ENCODE measurements at places on chromosomes 2 and 18. TPM values are rescaled to one million over a fixed set of nuclear protein-coding genes. Genes with fewer than 3 reads are reported as not detected.

The SERPINB10 gene
- not detected for total RNA-seq

DNA sequence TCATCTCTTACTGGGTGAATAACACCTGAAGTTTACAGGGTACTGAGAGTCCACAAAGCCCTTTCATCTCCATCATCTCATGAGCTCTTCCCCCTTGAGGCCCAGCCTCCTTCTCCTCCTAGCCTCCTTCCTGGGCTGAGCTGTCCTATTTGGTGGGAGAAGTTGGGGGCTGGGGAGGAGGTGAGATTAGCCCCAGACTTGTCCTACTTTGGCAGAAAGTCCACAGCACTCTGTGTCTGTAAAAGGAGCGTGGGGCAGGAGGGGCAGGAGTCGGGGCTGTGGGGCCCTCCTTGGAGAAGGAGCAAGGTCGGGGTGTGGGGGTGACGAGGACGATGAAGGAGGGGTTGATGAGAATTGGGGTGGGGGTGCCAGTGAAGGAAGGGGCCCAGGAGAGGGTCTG is 10.0 kb upstream of the DES start:
- no peak for DNase-seq

GRCh38 chr18:21321711-21322110 is 79.7 kb downstream of the GREB1L start:
- DNase-seq = no peak

DNA sequence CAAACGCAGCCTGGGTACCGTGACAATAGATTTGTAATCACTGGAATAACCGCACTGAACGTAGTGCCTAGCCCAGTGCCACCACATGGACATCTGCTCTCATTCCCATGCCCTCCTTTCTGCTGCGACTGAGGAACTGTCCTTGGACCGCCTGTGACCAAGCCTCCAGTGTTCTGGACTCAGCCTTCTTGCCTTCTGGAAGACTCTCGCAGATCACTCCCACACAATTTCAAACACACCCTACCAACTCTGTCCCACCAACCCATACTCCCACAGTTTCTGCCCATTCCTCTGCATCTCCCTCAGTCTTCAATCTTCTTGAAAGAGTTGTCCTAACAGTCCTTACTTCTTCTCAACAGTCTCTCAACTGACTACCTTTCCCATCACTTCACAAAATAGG is 2.1 kb downstream of the RNF149 start:
- no peak for DNase-seq

The LHCGR gene
- total RNA-seq = not detected

- no peak for DNase-seq
These were observed 41.3 kb upstream of the ZNF532 start for GRCh38 chr18:58823412-58823811.

- no peak for DNase-seq
These were observed 26.1 kb downstream of the KIF5C start for GRCh38 chr2:148901142-148901541.

The TNFAIP6 gene
- total RNA-seq = not detected

GRCh38 chr2:42337356-42337820 is 23.6 kb downstream of the COX7A2L start:
- DNase-seq = no peak

DNA sequence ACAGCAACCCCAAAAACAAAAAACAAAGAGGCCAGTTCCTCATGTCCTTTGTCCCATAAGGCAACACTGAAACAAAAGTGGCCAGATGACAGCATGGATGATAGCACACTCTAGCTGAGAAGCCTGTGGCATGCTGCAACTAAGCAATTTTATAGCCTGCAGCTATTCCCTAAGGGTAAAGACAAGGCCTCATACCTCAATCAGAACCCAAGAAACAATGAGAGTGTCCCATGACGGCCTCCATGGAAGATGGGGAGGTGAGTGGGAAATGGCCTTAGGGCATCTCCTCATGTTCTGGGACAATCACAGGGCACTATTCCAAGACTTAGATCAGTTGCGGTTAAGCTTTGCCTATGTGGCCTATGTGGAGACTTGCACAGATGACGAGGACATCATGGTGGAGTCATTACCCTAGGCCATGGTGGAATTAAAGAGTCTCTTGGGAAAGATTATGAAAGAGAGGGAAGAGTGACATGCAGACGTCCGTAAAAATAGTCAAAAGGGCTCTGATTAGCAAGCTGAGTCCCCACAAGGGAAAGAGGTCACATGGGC is 103.1 kb downstream of the INO80D start:
- no peak for DNase-seq

The CD226 gene
- 3.0 TPM for total RNA-seq

The RAB6D gene
- total RNA-seq = 2.1 TPM

GRCh38 chr2:134527381-134527780 is 191.4 kb downstream of the TMEM163 start:
- DNase-seq = no peak

DNA sequence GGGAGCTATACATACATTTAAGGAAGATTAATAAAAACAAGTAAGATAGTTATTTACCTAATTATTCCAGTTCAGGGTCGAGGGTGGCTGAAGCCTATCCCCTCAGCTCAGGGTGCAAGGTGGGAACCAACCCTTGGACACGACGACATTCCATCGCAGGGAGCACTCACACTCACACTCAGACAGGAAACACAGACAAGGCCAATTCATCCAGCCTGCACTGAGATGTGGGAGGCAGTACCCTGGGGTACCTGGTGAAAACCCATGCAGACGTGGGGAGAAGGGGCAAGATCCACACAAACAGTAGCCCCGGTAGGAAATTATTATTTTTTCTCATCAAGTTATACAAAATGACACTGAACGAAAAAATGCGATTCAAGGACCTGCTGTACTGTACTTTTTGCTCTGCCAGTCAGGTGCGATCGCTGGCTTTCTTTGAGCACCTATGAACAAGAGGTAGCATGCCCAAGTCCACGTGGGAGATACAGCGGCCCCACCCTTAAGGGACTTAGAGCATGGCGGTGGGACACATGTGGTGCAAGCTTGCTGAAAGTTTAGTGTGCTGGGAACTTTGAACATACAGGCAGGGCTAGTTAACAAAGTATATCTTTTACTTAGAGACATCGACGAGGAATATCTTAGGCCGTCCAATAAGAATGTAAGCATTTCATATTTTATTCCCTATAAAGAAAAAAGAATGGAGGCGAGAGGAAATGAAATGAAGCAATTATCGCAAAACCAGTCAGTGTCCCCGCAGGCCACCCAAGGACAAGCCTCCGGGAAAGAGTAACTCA is 624 bp downstream of the METTL8 start:
- DNase-seq = peak; percentile 72

The CYBRD1 gene
- 69.8 TPM for total RNA-seq

The FEV gene
- not detected for total RNA-seq

The ONECUT2 gene
- total RNA-seq = 0.48 TPM

DNA sequence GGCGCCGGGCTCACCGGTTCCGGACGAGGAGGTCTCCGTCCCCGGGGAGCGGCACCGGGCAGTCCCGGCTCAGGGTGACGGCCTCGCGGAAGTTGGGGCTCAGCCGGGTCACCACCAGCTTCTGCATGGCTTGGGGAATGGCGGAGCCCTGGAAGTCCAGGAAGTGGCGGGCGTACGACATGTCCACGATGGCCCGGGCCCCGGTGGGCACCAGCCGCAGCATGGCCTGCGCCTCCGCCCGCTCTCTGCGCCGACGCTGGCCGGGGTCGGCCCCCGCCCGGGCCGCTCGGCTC is 157 bp downstream of the PTGR3 start:
- no peak for DNase-seq

- no peak for DNase-seq
These were observed 45.1 kb upstream of the LRP1B start for GRCh38 chr2:142175813-142176338.

The CFAP221 gene
- total RNA-seq = not detected

DNA sequence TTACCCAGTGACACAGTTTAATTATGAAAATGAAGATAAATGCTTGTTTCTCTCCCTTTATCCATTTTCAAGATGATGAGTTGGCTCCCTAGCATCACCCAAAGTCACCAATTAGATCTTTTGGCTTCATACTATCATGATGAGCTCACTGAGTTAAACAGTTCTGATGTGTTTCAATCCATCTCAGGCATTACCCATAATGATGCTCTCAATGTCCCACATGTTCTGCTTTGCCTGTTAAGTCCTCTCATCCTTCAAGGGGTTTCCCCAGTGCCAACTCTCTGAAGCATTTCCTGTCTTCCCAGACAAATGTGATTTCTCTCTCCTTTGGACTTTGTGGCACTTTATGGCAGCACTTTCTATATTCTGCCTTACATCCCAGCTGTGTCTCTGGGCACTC is 92.6 kb downstream of the EPB41L3 start:
- DNase-seq = no peak

The DARS1 gene
- 34.1 TPM for total RNA-seq

DNA sequence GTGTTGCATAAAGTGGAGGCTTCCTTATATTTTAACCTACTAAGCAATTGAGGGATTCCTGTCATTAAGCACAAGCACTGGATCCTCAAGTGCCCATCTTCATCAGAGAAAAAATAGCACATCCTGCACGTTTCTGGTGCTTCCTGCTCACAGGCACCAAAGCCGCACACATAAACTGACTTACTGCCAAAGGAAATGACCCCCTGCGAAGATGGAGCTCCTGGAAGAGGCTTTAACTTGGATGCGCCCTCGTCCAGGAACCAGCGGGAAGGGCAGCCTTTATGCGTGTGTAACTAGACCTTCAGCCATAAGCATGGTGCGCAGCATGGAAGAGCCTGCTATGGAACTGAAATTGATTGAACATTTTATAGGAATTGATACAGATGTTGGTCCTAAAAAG is 188.7 kb downstream of the FTCDNL1 start:
- no peak for DNase-seq

The C2orf80 gene
- total RNA-seq = not detected

The ACADL gene
- total RNA-seq = 1.5 TPM

DNA sequence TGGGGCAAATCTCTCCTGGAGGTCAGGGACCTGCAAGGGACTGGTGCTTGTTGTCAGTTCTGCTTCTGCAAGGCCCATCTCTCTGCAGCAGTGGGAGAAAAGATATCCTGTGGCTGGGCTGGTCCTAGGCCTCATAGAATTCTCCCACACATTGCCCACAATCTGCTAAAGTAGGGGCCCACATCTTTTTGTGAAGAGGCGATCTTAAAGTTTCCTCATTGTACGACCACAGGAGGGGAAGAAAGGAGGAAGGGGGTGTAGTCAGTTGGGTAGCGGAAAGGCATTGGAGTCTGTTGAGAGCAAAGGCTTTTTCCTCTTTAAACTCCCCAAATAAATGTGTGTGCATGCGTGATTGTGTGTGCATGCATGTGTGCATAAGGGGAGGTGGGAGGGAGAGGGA is 145.3 kb downstream of the SLC4A3 start:
- DNase-seq = no peak

GRCh38 chr18:35662293-35663062 is 80.9 kb downstream of the GALNT1 start:
- no peak for DNase-seq

DNA sequence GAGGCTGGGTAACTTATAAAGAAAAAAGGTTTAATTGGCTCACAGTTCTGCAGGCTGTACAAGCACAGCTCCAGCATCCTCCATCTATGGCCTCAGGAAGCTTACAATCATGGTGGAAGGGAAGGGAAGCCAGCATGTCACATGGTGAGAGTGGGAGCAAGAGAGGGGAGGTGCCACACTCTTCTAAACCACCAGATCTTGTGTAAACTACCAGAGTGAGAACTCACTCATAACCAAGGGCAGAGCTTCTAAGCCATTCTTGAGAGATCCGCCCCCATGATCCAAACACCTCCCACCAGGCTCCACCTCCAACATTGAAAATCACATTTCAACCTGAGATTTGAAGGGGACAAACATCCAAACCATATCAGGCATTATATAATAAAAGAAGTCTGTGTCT is 121.6 kb upstream of the CDC42EP3 start:
- DNase-seq = no peak

DNA sequence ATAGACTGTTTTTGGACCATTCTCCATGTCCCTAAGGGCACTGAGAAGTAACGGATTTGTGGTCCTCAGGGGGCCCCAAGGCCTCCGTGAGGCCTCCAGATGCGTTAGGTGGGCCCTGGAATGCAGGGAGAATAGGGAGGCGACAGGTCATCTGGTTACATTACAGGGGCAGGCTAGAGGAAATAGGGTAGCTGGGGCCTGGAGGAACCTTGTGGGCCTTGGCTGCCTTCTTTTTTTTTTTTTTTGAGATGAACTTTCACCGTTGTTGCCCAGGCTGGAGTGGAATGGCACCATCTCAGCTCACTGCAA is 28.9 kb downstream of the ZFP36L2 start:
- no peak for DNase-seq

DNA sequence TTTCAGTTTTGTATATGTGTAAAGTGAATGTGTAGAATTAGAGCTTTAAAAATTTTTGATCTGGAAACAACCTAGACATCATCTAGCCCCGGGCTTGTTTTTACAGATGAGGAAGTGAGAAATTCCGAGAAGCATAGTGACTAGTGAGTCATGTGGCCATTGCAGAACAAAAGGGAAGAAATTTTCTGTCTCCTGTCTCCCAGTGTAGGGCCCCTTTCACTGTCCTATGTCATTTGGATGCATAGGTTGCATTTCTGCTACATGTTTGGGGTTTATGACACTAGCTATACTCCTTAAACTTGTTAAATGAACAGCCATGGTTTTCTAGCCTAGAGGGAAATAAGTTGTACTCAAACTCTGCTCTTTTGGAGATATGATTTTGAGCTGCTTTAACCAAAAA is 84.6 kb downstream of the PLCL1 start:
- DNase-seq = no peak

DNA sequence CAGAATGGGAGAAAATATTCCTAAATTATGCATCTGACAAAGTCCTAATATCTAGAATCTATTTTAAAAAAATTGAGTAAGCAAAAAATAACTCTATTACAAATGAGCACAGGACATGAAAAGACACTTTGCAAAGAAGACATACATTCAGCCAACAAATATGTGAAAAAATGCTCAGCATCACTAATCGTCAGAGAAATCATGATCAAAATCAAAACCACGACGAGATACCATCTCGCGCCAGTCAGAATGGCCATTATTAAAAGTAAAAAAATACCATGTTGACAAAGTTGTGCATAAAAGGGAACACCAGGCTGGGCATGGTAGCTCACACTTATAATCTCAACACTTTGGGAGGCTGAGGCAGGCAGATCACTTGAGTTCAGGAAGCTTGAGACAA is 63.5 kb downstream of the EVA1A start:
- no peak for DNase-seq

The MROH2A gene
- total RNA-seq = not detected

All from transverse colon (tissue), 4 donors.